Body of pancreas (tissue), 4 donors: ENCODE measurements at places on chromosomes 13 and 19.

DNA sequence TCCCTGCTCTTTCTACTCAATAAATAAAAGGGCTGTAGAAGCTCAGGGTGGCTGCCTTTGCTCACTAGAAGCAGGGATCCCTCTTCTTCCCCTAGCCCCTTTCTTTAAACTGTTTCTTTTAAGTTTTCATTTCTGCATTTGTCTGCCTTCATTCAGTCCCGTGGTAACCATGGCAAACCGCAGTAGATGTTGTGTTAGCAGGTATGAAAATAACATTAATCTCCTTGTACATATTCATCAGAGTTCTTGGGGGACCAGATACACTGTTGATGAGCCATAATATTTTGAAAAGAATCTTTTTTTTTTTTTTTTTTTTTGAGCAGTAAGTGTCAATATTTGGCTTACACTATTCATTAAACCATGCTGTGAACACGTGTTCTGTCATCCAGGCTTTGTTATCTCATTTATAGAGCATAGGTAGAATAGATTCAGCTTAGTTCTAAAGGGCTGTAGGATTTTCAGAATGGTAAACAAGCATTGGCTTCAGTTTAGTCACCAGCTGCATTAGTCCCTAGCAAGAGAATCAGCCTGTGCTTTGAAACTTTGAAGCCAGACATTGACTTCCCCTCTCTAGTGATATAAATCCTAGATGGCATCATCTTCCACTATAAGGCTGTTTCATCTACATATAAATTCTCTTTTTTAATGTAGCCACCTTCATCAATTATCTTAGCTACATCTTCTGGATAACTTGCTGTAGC, 59.4 kb upstream of the SPRY2 start:
- DNase-seq: no peak
- H3K36me3 ChIP-seq: no peaks in the 10 kb centered on the region
- H3K4me3 ChIP-seq: no peak overlapping the region
- H3K27ac ChIP-seq: no peak overlapping the region
- peaks cover 10% of the 10 kb centered on the region for H3K4me1 ChIP-seq

DNA sequence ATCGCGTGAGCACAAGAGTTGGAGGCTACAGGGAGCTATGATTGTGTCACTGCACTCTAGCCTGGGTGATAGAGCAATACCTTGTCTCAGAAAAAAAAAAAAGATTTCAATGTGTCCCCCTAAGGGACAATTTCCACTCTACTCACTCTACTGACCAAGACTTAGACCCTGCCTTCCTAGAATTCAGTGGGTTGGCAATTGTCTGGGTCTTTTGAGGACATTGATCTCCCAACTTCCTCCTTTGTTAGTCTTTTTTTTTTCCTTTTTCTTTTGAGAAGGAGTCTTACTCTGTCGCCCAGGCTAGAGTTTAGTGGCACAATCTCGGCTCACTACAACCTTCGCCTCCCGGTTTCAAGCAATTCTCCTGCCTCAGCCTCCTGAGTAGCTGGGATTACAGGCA, 2.2 kb downstream of the SPTBN4 start:
- no peaks in the 10 kb centered on the region for H3K36me3 ChIP-seq
- no peaks in the 10 kb centered on the region for H3K27me3 ChIP-seq
- no peak overlapping the region for H3K27ac ChIP-seq
- peaks cover 25% of the 10 kb centered on the region for H3K4me1 ChIP-seq
- H3K4me3 ChIP-seq: no peak overlapping the region

- H3K4me3 ChIP-seq: no peak overlapping the region
- no peaks in the 10 kb centered on the region for H3K4me1 ChIP-seq
- DNase-seq: no peak
- no peaks in the 10 kb centered on the region for H3K36me3 ChIP-seq
- no peaks in the 10 kb centered on the region for H3K27me3 ChIP-seq
Observed at GRCh38 chr13:76474356-76474755, 411.8 kb downstream of the KCTD12 start.

GRCh38 chr19:18650468-18651041, 13.7 kb downstream of the KLHL26 start:
- DNase-seq: peak; percentile 59
- H3K36me3 ChIP-seq: no peaks in the 10 kb centered on the region
- no peaks in the 10 kb centered on the region for H3K4me1 ChIP-seq
- H3K27ac ChIP-seq: peak overlapping the region; percentile 4

DNA sequence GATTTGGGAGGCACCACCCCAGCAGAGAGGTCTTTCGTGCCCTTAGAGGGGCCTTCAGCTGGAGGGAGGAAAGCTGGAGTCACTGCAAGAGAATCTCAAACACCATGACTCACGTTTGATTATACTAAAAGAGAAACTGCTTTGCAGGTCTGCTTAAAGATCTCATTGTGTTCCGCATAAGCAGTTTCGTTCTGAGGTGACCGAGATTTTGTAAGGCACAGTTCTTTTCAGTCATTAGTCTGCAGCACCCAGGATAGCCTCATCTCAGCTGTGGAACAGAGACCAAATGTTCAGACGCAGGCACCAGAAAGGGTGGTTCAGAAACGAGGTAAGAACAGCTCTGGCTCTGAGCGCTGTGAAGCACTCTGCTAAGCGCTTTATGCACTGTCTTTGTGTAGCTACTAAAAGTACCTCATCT, 71.2 kb upstream of the GTF3A start:
- no peaks in the 10 kb centered on the region for H3K4me1 ChIP-seq
- no peak overlapping the region for H3K4me3 ChIP-seq
- no peak for DNase-seq
- H3K36me3 ChIP-seq: no peaks in the 10 kb centered on the region

DNA sequence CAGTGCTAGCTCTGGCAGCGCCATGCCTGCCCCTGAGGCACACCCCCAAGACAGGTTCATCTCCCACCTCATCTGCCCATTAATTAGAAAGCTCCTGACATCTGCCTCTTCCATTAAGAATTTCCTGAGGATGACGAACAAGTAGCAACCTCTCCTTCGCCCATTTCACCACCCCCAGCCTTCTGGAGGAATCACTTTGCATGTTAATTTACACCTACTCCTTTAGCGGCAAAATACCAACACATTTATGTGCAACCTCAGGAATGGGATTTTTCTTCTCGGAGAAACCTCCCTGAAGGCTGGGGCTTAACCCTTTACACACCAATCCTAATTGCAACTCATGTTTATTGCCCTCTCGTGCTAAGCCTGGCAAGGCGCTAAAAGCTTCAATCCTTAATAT, 13.8 kb downstream of the SLC7A1 start:
- H3K4me3 ChIP-seq: no peak overlapping the region
- no peak for DNase-seq
- H3K27me3 ChIP-seq: no peaks in the 10 kb centered on the region
- H3K4me1 ChIP-seq: peaks cover 63% of the 10 kb centered on the region

DNA sequence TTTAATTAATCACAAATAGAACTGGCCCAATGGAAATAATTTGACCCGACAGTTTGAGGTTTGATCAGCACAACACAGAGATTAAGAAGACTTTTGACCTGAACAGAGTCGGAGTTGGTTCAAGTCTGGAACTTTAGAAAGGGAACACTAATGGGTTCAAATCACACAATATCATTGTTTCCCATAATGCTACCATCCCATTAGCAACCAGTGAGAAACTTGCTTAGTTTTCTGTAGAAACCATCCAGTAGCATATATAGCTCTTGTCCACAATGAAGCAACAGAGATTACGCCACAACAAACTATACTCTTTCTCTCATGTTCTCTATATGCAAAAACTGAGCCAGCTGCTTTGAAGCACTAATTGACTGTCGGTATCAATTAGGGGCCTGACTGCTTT, 376.9 kb upstream of the SPRY2 start:
- no peak for DNase-seq
- no peaks in the 10 kb centered on the region for H3K4me1 ChIP-seq
- no peaks in the 10 kb centered on the region for H3K27me3 ChIP-seq

- H3K4me3 ChIP-seq: no peak overlapping the region
- peaks cover 3% of the 10 kb centered on the region for H3K4me1 ChIP-seq
- no peaks in the 10 kb centered on the region for H3K36me3 ChIP-seq
- H3K27ac ChIP-seq: no peak overlapping the region
- no peak for DNase-seq
Observed at GRCh38 chr19:40630571-40631160, 29.5 kb downstream of the LTBP4 start.

GRCh38 chr19:6739390-6739882, at the start of gene TRIP10:
TSS of gene TRIP10 (plus strand) at chr19:6739680. CDS start at chr19:6739762, 82 bp downstream.
- H3K27ac ChIP-seq: peak within 1 kb of the TSS; percentile 94
- H3K4me1 ChIP-seq: peaks cover 50% of the 10 kb centered on the region
- H3K4me3 ChIP-seq: peak within 1 kb of the TSS; percentile 73
- H3K27me3 ChIP-seq: no peaks in the 10 kb centered on the region
- peak; percentile 93 for DNase-seq
- H3K36me3 ChIP-seq: no peaks in the 10 kb centered on the region

DNA sequence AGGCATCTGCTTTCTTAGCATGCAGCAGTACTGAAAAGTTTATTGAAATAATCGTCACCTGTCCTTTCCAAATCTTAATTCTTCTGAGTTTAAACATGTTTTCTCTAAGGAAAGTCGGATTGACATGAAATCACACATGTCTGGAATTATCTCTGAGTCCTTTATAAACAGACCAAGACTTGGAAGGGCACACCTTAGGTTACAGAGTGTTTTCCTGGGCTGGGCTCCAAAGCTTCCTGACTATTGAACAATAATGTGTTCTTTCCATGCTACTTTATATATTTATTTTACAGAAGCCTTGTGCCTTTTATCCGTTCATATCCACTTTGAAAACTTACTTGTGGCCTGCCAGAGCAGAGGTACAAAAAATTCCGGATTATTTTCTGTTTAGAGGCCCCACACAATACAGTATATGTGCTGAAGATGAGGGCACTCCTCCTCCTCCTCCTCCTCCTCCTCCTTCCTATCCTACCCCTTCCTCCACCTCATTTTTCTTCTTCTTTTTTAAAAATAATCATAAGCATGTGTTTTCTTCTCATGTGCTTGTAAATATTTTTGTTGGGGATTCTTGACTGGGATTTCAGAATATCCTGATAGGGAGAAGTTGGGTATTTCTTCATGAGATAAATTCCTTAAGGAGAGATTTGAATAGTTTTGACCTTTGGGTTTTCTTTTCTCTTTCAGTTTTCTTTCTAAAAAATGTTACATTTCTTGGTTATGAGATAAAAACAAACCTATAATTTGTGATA, 52.3 kb downstream of the LRCH1 start:
- no peaks in the 10 kb centered on the region for H3K36me3 ChIP-seq
- DNase-seq: peak; percentile 56
- peaks cover 44% of the 10 kb centered on the region for H3K4me1 ChIP-seq
- no peaks in the 10 kb centered on the region for H3K27me3 ChIP-seq
- no peak overlapping the region for H3K4me3 ChIP-seq

DNA sequence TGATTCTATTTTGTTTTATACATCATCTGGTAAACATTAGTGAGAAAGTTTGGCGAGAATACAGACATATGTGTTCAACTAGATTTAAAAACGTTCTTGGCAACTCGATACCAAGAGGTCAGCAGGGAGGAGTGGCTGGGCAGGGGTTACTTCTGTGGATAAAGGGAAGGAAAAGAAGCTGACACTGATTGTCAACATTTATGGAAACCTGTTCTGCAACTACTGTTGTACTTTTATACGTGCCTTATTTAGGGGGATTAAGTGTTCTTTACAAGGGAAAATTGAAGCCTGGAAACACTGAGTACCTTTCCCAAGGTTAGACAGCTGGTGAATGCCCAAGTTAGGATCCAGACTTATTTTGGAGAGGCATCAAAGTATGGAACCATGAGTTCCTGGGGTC, 65.0 kb downstream of the MTUS2 start:
- H3K27ac ChIP-seq: no peak overlapping the region
- H3K27me3 ChIP-seq: no peaks in the 10 kb centered on the region
- no peak overlapping the region for H3K4me3 ChIP-seq
- no peaks in the 10 kb centered on the region for H3K4me1 ChIP-seq
- H3K36me3 ChIP-seq: no peaks in the 10 kb centered on the region

GRCh38 chr13:35086667-35087066, 144.6 kb downstream of the NBEA start:
- H3K4me3 ChIP-seq: no peak overlapping the region
- no peak for DNase-seq
- no peaks in the 10 kb centered on the region for H3K27me3 ChIP-seq
- no peaks in the 10 kb centered on the region for H3K4me1 ChIP-seq

- no peak overlapping the region for H3K27ac ChIP-seq
- no peaks in the 10 kb centered on the region for H3K27me3 ChIP-seq
- H3K4me1 ChIP-seq: no peaks in the 10 kb centered on the region
Observed at GRCh38 chr19:28710278-28710677, 502.7 kb downstream of the UQCRFS1 start.

- no peaks in the 10 kb centered on the region for H3K4me1 ChIP-seq
- H3K4me3 ChIP-seq: no peak overlapping the region
- H3K36me3 ChIP-seq: no peaks in the 10 kb centered on the region
- no peaks in the 10 kb centered on the region for H3K27me3 ChIP-seq
Observed at GRCh38 chr13:69226427-69226826, 881.2 kb upstream of the ATXN8OS start.

DNA sequence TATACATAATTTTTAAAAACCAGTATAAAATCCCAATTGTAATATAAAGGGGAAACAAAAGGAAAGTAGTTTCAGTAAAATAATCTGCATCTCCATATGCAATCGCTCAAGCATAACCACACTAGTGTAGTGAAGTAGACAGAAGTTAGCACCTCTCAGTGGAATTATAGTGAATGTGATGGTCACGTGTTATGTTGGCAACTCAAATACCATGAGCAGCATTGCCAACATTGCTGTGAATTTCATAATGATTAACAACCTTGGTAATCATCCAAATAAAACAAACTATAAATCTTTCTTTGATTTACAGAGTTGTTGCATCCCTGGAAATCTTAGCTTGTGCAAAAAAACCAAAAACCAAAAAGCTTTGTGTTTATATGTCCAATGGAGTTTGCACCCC, 77.3 kb upstream of the SIAH3 start:
- no peaks in the 10 kb centered on the region for H3K27me3 ChIP-seq
- DNase-seq: peak; percentile 40
- peaks cover 9% of the 10 kb centered on the region for H3K4me1 ChIP-seq
- H3K4me3 ChIP-seq: no peak overlapping the region
- no peak overlapping the region for H3K27ac ChIP-seq

GRCh38 chr13:20706661-20707060, 3.2 kb downstream of the IL17D start:
- no peaks in the 10 kb centered on the region for H3K36me3 ChIP-seq
- H3K4me1 ChIP-seq: peaks cover 15% of the 10 kb centered on the region

GRCh38 chr19:44303320-44303719, 1.5 kb downstream of the ZNF235 start:
- H3K27ac ChIP-seq: no peak overlapping the region
- H3K27me3 ChIP-seq: no peaks in the 10 kb centered on the region
- H3K4me1 ChIP-seq: peaks cover 3% of the 10 kb centered on the region
- no peak overlapping the region for H3K4me3 ChIP-seq

GRCh38 chr19:33156334-33156733, 24.4 kb downstream of the WDR88 start:
- peaks cover 13% of the 10 kb centered on the region for H3K4me1 ChIP-seq
- H3K36me3 ChIP-seq: no peaks in the 10 kb centered on the region
- no peak overlapping the region for H3K27ac ChIP-seq
- no peaks in the 10 kb centered on the region for H3K27me3 ChIP-seq
- DNase-seq: no peak

- H3K36me3 ChIP-seq: no peaks in the 10 kb centered on the region
- H3K4me3 ChIP-seq: no peak overlapping the region
- no peak overlapping the region for H3K27ac ChIP-seq
- no peaks in the 10 kb centered on the region for H3K27me3 ChIP-seq
- no peak for DNase-seq
- H3K4me1 ChIP-seq: no peaks in the 10 kb centered on the region
Observed at GRCh38 chr13:53121131-53121773, 92.6 kb downstream of the OLFM4 start.
